ENCODE measurements at places on chromosomes 3 and 15. TPM values are rescaled to one million over a fixed set of nuclear protein-coding genes. Genes with fewer than 3 reads are reported as not detected.
A peak's percentile ranks its signal among the peaks of the same experiment; 100 is the strongest.

KLHL18 gene
- 21.4 TPM for total RNA-seq

ARPC4 gene
- 258 TPM for total RNA-seq

GHSR gene
- total RNA-seq, result not detected

SAMD7 gene
- total RNA-seq, result not detected

CLSTN2 gene
- not detected for total RNA-seq

ATP1B3 gene
- total RNA-seq, result 113 TPM

SPG11 gene
- 77.6 TPM for total RNA-seq

CYP8B1 gene
- not detected for total RNA-seq

C3orf85 gene
- not detected for total RNA-seq

FGF7 gene
- not detected for total RNA-seq

PROS1 gene
- total RNA-seq, result 0.20 TPM

DNA sequence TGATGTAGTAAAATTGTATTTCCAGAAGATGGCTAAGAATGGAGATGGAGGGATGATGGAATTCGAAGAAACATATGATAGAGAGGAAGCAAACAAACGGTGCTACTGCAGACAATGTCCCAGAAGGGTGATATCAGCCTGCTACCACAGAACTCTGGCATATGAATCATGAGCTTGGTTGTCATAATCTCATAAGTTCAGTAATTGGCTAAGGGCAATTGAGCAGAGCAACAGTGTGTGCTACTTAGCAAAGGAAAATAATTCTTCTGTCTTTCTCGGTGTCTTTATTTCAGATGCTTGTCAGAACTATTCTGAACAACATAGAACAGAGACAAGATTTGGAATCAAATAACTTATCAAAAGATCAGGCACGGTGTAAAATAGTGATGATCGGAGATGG lies 407.3 kb downstream of the GBE1 start:
- no peak for DNase-seq

- no peak for DNase-seq
Observed at GRCh38 chr3:139554628-139555027, 15.1 kb upstream of the RBP1 start.

DNA sequence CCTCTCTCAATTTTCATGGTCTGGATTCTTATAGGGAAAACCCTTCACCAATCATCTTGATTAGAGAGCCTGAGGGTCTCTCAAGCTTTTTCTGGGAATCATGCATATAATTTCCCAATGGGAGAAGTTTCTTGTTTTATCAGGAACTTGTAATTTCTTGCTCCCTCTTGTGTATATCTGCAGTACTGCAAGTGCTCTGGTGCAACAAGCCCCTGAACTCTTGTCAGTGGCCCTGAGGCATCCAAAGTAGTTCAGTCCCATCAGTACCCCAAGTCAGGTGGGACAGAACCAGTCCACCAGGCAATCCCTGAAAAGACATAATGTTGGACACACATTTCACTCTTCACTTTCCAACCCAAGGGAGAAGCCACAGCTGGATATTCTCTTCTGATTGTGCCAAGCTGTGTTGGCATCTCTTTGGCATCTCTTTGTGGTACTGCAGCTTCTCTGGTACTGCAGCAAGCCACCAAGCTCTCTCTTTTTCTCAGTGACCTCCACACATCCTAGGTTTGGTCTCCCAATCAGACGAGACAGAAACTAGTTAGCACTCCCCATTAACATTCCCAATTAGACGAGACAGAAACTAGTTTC lies 214.5 kb downstream of the ZIC4 start:
- peak; percentile 22 for DNase-seq

DNA sequence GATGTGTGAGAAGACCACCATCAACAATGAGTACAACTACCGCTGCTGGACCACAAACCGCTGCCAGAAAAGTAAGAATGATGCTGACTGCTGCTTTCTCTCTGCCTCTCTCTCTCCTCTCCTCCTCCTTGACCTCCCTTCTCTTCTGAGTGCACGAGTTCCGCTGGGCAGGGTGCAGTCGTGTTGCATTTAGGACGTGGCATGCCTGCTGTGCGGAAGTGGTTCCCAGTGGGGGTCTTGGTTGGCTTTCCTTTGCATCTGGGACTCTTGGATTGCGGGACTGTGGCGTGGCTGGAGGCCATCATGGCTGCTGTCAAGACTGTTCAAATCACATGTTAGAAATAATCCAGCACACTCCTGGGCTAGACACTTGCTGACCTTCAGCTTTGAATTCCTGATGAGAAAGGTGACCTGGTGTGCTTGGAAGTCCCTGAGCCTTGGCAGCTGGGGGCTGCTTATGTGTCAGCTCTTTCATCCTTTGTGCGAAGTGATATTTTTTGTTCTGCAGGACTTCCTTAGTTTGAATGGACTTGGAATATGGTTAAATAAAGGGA lies 59.8 kb downstream of the IGF1R start:
- DNase-seq, result no peak

GRCh38 chr3:74331711-74332110 lies 282.7 kb downstream of the CNTN3 start:
- DNase-seq, result no peak

DNA sequence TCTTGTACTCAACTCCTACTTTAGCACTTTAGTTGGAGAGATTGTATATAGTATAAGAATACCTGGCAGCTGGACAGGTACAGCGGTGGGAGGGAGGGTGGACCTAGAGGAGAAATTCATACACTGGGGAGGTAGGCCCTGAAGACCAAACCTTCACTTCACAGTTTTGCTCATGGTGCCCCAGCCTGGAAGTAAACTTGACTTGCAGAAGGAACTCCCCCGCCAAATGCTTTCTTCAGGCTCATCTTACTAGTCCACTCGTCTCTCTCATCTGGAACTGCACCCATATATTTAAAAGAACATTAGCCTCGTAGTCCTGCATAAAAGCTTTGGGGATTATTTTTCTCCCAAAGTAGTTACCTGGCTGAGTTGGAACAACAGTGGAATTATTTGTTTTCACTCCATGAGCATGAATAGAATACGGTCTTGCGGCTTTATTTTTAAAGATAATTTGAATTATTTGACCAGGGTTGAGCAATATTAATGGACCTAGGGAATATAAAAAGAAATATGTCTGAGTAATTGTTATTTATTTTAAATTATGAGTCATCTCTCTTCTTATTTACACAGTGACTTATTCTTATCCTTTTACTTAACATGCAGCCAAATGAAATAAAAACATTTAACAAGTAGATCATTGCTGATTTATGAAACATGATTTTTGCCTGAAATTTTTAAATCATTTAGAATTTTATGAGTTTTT lies 25.5 kb upstream of the CP start:
- DNase-seq, result no peak

GRCh38 chr3:158165730-158166129 lies 55.8 kb downstream of the RSRC1 start:
- no peak for DNase-seq

DNA sequence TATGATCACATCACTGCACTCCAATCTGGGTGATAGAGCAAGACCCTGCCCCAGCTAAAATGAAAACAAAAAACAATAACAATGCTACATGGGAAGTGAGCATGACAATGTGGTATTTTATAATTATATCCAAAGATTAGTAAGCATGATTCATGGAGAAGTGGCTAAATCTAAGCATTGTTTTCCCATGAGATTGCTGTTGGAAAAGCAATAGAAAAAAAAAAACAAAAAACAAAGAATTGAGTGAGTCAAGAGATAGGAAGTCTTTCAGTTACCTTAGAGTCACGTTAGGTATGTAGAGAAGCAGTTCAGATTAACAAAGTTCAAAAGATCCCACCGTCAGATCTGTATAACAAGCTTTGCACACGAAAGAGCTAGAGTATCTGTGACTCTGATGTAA lies 210.3 kb upstream of the CNTN6 start:
- DNase-seq, result no peak

DNA sequence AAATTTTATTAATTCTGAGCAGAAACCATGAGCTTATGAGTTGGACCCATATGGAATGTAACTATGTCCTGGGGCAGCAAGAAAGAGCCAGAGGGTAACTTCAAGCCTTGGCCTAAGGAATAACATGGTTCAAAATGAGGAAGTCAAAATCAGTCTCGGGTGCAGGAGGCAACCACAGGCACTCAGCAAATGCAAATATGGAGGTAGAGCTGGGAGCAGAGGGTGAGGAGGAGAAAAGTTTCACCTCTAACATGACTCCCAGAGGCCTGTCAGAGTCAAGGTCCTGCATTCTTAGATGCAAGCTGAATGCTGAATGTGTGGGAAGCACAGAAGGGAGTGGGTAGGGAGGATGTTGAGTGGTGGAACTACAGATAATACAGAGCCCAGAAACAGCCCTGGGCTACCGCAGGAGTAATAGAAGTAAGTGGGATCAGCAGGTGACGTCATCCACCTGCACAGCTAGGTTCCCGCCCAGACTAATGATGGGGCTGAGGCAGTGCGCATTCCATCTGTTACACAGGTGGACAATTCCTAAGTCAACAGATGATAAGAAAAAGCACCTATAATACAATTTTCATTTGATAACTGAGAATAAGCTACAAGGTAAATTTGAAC lies 279.8 kb upstream of the ARRDC4 start:
- DNase-seq, result no peak

DNA sequence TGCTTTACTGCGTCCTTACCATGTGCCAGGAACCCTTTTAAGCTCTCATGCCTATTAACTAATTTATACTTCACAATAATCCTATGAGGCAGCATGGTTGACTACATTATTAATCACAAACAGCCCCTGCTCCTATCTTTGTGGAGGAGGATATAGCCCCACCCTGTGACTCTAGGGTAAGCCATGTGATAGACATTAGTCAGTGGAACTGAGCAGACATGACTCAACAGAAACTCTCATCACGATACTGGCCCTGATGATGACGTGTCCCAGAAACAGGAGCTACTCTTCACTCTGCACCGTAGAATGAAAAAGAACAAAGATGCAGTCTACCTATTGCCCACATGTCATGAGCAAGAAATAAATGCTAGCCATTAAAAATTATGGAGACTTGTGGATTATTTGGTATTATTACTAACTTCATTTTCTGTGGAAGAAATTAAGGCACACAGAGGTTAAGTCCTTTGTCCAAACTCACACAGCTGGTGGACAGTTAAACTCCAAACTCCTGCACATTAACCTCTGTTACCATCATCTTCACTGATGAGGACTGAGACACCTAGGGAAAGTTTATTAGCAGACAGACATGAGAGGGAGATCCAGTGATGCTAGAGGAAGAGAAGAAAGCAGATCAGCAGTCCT lies 51.2 kb downstream of the CFAP20DC start:
- no peak for DNase-seq

GRCh38 chr15:72967811-72968530 lies 84.3 kb upstream of the NEO1 start:
- DNase-seq, result no peak

DNA sequence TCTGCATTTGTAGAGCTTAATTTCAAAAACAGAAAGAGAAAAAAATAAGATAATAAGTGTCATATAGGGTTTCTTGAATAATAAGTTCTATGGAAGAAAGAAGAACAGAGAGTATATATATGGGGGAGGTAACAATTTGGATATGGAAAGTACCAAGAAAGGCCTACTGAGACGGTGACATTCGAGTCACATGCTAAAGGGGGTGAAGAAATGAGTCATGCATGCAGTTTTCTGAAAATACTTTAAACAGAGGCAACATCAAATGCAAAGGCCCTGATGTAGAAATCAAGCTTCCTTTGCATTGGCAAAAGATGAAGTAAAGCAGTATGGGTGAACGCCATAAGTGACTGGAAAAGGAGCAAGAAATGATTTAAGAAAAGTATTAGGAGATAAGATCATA lies 371.6 kb upstream of the ZNF385D start:
- DNase-seq, result no peak

- no peak for DNase-seq
Observed at GRCh38 chr3:108030960-108031359, 59.9 kb downstream of the CD47 start.

GRCh38 chr3:108595321-108595720 lies 5.8 kb downstream of the DZIP3 start:
- no peak for DNase-seq

DNA sequence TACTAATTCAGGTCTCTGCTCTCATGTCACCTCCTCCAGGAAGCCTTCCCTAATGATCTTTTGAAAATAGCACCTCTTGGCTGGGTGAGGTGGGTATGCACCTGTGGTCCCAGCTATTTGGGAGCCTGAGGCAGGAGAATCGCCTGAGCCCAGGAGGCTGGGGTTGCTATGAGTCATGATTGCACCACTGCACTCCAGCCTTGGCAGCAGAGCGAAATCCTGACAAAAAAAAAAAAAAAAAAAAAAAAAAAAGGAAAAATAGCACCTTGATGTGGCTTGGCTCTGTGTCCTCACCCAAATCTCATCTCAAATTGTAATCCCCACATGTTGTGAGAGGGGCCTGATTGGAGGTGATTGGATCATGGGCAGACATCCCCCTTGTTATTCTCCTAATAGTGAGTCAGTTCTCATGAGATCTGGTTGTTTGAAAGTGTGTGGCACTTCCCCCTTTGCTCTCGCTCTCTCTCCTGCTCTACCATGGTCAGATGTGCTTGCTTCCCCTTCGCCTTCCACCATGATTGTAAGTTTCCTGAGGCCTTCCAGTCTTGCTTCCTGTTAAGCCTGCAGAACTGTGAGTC lies 11.2 kb upstream of the RNU6-1 start:
- no peak for DNase-seq

- no peak for DNase-seq
Observed at GRCh38 chr15:41288464-41288863, 43.9 kb downstream of the OIP5 start.

- DNase-seq, result no peak
Observed at GRCh38 chr3:60919296-60919695, 332.0 kb downstream of the FHIT start.

All from activated CD4-positive, alpha-beta T cell treated with anti-CD3 and anti-CD28 coated beads, Interleukin-2, amount 10 ng/mL, durations not matched to agents 7 days and 5 days (primary cell).